CMK (cell line): ENCODE measurements at places on chromosomes 12 and 14.
A peak's percentile ranks its signal among the peaks of the same experiment; 100 is the strongest.

DNA sequence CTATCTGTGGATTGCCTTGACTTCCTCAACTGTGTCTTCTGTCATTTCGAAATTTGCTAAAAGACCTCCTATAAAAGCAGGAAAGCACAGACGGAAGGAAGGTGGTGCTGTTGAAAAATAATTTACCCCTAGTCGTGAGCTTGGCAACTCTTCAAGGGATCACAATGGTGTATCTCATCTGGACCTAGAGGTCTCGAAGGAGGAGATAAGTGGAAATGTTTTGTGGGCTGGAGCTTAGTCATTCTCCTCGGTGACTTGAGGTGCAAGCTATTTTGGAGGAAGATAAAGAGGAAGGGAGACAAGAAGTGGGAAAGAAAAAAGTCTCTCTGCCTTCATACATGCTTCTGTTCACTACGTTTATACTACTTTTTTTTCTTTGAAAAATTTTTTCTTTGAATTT is 89.9 kb downstream of the FLRT2 start:
- no peak for DNase-seq

- DNase-seq: no peak
Measured at GRCh38 chr14:33056213-33056612, 117.5 kb downstream of the NPAS3 start.

DNA sequence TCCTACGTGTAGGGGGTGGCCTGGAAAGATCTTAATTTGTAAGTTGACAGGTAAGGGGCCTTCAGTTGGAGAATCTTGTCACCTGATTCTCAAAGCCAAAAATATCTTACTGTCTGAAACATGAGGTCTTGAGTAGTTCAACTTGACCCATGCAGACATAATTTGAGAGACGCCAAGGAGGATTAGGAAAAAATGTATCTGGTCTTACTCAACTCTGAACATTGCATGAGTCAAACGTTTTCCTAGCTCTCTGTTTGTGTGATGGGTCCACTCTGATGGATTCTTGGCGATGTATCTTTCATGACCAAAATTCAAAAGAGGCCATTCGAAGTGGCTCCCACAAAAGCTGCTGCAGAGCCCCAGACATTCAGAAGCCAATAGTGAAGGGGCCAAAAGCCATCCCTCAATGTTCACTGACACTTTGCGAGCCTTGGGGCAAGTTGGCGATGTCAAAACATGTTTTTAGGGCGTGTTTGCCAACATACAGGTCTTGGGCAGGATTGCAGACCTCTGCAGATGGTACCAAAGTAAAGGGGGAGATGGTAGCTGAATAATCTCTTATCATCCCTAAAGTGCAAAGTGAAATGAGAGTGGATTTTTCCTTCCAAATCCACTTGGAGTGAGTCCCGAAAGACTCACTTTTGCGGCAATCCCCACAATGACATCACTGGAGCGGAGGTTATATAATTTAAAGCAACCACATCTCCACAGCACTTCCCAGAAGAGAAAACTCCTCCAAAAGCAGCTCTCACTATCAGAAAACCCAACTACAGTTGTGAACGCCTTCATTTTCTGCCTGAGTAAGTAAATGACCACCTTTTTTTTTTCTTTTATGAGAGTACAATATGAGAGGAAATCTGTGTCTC is at the start of gene BDKRB1:
TSS of gene BDKRB1 (plus strand) at position 710 of the 866 bp plus-strand sequence. CDS start 7,473 bp downstream, outside the sequence.
- no peak for DNase-seq

- no peak for DNase-seq
Measured at GRCh38 chr12:560691-561390, 101.1 kb downstream of the B4GALNT3 start.

DNA sequence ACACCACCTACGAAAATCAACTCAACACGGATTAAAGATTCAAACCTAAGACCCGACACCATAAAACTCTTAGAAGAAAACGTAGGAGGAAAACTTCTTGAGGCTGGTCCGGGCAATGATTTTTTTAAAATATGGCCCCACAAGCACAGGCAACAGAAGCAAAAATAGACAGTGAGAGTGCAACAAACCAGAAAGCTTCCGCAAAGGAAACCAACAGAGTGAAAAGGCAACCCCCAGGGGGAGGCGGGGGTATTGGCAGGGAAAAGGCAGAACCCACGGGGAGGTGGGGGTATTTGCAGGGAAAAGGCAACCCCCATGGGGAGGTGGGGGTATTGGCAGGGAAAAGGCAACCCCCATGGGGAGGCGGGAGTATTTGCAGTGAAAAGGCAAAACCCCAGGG is 20.5 kb upstream of the FBRSL1 start:
- DNase-seq: no peak

DNA sequence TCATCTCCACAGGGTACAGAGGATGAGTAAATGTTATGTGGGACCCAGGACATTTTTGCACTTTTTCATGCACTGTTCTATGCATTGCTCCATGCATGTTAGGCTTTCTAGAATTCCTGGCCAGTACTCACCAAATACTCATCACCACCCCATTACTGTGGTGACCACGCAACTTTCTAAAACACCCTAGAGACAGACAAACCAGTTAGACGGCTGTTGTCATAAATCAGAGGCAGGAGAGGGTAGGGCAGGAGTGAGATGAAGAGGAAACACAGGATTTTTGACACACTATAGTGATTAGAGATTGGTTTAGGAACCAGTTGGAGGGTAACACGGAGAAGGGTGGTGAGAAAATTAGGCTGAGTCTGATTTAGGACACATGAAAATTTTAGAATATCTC is 59.3 kb downstream of the IFNG start:
- no peak for DNase-seq

DNA sequence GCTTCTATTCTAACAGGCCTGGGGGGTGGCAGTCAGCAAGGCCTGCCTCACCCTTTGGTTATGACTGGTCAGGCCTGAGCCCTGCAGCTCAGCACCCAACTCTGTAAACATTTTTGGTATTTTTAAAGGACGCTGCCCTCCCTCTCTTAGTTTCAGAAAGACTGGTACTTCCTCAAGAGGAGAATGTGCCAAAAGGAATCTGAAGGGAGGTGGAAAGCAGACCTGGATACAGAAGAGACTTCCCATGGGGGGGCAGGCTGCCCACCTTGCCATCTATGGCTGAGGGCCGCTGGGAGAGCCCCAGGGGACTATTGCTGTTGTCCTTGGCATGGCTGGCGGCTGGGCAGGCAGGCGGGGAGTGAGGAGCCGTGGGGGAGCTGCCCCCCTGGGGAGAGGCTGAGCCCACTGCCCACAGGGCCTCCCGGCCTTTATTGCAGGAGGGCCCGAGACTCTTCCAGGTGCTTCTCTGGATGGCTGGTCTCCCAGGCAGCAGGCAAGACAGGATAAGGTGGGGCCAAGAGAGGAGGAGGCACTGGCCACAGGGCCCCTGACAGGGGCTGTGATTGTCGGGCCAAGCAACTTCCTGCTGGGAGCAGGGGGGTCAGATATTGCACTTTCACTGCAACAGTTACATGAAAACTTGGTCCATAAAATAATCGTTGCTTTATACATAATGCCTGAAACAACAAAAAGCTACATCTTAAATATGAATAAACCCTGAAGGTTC is 3.5 kb downstream of the ARL6IP4 start:
- no peak for DNase-seq

- DNase-seq: no peak
Measured at GRCh38 chr14:95078867-95079266, 78.5 kb downstream of the DICER1 start.

GRCh38 chr14:75132382-75133086 is 5.7 kb upstream of the NEK9 start:
- DNase-seq: peak; percentile 38
